ENCODE measurements at places on chromosomes 3 and 15.
A peak's percentile ranks its signal among the peaks of the same experiment; 100 is the strongest.

DNA sequence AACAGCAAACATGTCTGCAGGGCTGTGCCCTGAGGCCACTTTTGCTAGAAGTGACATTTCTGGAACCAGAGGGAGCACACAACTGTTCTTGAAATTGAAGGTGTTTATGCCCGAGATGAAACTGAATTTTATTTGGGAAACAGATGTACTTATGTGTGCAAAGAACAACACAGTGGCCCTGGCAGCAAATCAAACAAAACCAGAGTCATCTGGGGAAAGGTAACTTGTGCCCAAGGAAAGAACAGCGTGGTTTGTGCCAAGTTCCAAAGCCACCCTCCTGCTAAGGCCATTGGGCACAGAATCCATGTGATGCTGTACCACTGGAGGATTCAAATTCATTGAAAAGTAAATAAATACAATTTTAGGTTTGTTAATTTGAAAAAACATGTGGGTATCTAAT, 31.2 kb upstream of the RARRES1 start:
- DNase-seq: no peak

DNA sequence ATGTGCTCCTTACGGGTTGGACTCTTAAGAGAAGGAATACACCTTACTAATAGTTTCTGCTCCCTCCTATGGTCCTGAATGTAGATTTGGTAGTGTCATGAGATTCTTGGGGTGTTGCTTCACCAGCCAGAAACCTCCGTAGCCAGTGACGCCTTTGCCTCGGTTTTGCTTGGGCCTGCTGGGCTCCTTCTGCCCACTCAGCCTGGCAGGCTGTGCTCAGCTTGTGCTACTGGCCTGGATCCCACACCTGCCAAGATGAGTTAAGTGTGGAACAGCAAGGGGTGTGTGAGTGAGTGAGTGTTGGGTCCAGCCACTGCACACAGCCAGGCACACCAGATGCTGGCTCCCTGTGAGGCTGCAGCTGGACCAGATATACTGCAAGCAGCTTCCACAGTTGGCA, 560.1 kb downstream of the NLGN1 start:
- DNase-seq: no peak

DNA sequence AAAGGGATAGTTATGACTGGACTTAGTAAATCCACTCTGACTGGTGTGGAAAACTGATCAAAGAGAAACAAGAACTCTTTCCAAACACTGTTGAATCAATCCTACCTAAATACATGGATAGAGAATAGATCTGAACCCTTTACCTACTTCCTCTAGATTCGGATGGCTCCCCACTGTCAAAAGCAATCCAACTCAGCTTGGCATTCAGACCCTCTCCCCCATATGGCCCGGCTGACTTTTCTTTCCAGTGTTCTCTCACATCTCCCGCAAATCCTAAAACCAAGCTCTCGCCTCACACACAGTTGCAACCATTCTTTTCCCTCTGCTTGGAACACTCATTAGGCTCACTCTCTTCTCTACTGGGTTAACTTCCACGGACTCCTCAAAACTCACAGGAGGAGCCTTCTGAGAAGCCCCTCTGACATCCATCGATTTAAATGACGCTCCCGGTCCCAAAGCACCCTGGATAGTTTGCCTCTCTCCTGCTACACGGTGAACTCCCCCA, 639 bp downstream of the SPICE1 start:
- no peak for DNase-seq

- DNase-seq: peak; percentile 47
These were observed 23.3 kb downstream of the IREB2 start for GRCh38 chr15:78461171-78461888.

DNA sequence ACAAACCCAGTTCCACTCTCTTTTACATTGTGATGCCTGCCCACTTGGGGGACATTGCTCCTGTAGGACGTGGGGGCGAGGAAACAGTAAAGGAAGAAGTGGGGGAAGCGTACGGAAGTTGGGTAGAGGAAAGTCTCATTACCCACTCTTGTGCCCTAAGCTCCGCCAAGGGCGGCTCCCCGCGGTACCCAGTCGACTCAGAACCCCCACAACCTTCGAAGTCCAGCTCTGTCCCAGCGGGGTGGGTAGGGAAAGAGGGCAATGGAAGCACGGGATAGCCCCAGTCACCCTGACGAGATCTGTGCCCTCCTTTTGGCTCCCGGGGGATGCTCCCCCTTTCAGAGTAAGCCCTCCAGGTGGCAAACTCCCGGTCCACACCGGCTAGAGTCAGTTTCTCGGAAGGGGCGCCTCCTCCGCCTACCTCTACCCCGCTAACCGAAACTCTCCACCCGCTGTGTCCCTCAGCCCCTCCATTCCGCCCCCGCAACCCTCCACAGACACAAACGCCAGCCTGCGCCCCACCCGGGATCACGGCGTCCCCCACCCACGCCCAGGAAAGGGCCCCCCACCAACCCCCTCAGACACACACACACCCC, 527 bp downstream of the CSNK1G1 start:
- DNase-seq: no peak

Measured in CD4-positive, alpha-beta T cell treated with Interleukin-4 for 1 hour (primary cell).